ENCODE measurements at places on chromosomes 13 and 19.

DNA sequence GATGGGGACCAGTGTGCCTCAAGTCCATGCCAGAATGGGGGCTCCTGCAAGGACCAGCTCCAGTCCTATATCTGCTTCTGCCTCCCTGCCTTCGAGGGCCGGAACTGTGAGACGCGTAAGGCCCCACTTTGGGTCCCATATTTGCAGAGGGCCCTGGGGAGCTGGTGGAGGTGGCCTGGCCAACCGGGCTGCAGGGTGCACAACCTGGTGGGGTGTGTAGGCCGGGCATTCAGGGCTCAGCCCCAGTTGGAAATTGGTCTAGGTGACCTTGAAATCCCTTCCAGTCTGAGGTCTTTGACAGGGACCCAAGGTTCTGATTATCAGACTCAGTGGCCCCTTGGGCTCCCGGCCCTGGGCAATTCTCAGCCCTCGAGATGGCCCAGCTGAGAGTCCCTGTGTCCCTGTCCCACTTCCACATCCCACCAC, 8.3 kb downstream of the F7 start:
- no peak for DNase-seq

DNA sequence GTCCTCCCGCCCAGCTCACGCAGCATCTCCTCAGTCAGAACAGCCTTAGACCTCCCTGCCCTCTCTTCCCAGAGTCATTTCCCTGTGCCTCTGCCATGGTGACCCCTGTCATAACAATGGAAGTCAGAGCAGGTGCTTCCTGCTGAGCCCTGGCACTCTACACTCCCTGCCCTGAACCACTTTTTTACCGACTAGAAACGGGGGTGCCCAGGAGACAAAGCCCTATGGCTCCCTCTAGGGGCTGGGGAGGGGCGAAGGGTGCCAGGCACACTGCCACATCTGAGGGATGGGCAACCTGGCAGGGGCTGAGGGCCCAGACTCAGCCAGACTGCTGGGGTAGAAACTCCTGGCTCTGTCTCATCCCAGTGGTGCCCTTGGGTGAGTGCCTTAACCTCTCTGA, 16.4 kb downstream of the ZNF574 start:
- DNase-seq: peak; percentile 36

- DNase-seq: no peak
These were observed at the start of gene SCEL for GRCh38 chr13:77535448-77535847. TSS of gene SCEL (plus strand) at chr13:77535706. CDS start at chr13:77555876, 20,170 bp downstream.

DNA sequence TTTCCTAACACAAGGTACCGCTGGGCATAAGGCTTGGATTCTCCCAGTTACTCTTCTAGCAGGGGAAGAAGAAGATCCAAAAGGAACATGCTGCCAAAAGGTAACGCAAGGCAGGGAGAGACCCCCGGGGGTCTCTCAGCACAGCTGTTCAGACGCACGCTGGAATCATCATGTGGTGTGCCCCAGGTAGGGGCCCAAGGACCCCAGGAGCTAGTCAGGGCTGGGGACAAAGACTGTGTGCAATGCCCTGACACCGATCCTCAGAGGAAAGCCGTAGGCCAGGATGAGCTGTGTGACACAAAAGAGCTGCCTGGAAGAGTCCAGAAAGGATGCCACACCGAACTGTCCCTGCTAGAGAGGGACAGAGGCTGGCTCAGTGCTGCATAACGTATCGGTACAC, 22.3 kb upstream of the EPHX3 start:
- no peak for DNase-seq

GRCh38 chr19:44576843-44577565, 36.4 kb upstream of the IGSF23 start:
- DNase-seq: no peak

DNA sequence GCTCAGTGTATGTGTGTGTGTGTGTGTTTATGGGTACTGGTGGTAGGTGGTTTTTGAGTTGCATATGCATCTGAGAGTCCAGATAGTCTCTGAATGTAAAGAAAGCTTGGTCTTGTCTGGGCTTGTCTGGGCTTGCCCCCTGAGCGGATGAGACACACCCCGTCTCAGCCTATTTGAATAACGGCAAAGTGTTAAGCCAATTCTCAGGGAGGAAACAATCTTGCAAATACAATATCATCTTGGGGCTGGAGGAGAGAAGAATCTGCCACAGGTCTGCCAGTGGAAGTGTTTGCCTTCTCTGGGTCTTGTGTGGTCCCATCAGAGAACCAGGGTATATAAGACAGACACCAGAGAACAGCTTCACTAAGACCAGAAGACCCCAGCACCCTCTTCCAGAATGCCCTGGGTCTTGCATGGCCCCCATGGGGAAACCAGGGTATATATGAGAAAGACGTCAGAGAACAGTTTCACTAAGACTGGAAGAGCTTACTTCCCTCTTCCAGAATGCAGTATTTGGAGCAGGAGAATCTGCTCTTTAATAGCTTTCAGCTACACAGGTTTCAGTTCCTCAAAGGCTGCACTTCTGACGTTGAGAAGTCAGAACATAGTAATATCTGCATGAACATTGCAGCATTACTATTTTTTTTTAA, 13.3 kb downstream of the CD70 start:
- DNase-seq: no peak

DNA sequence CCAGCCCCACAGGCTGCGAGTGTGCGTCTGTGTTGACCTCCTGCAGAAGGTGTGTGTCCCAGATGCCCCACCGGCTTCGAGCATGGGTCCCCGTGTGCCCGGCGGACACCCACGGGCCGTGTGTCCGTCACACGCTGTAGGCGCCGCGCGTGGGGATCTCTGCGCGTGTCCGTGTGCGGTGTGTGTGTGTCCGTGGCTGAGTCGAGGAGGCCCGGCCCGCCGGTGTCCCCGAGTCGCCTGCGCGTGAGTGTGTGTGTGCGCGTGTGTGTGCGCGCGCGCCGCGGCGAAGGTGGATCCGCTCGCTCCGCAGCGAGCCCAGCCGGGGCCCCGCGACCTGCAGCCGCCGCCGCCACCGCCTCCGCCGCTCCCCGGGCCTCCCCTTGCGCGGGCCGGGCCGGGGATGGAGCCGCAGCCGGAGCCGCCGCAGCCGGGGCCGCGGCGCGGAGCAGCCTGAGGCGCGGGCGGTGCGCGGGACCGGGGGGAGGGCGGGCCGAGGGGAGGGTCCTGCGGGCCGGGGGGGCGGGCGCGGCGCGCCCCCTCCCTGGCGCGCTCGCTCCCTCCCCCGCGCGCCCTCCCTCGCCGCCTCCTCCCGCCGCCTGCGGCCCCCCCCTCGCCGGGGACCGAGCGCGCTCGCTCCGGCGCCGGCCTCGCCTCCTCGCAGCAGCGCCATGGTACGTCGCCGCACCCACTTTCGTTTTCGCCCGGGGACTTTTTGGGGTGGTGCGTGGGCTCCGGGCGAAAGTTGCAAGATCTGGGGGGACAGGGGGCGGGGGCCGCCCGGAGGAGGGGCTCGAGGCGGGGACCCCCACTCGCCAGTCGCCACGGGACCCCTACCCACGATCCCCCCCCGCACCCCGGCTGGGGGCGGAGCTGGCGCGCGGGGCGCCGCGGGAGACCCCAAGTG, 7.1 kb upstream of the NFIC start:
- peak; percentile 51 for DNase-seq
